ENCODE measurements at places on chromosomes 12 and 14. TPM values are rescaled to one million over a fixed set of nuclear protein-coding genes. Genes with fewer than 3 reads are reported as not detected.

KLHL33 gene
- total RNA-seq, result 1.2 TPM

AMN gene
- total RNA-seq, result 11.8 TPM

CDCA4 gene
- 15.2 TPM for total RNA-seq

CLEC2B gene
- total RNA-seq, result 35.6 TPM

GRCh38 chr12:25286837-25287236, 36.1 kb upstream of the KRAS start:
- H3K4me1 ChIP-seq, result no peaks in the 10 kb centered on the region
- no peak for DNase-seq
- no peaks in the 10 kb centered on the region for H3K27me3 ChIP-seq
- no peak overlapping the region for H3K4me3 ChIP-seq
- H3K27ac ChIP-seq, result no peak overlapping the region

GRCh38 chr14:101797856-101798255, 36.3 kb downstream of the PPP2R5C start:
- H3K4me1 ChIP-seq, result no peaks in the 10 kb centered on the region
- H3K27ac ChIP-seq, result no peak overlapping the region
- H3K27me3 ChIP-seq, result no peaks in the 10 kb centered on the region
- H3K4me3 ChIP-seq, result no peak overlapping the region

DNA sequence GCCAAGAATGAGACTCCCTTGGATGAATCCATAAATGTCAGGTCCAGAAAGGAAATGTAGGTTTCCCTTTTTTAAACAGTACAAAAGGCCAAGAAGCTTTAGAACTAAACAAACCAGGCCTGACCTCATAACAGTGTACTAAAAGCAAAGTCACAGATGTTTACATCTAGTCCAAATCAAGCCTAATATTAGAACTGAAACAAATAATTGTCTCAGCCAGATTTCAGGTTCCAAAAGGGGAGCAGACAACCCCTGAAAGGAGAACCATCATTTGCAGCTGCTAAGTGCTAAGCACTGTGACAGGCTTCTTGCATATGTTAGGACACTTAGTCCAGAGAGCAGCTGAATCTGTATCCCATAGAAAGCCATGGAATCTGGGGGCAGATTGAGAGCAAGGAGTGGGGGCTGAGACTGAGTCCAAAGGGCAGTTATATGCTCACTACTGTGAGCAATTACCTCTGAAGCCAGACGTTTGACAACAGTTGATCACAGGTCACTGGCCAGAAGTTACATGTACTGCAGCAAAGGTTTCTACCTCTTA, 90.1 kb downstream of the STXBP6 start:
- H3K27me3 ChIP-seq, result no peaks in the 10 kb centered on the region
- no peak overlapping the region for H3K4me3 ChIP-seq
- H3K36me3 ChIP-seq, result no peaks in the 10 kb centered on the region
- no peak for DNase-seq
- H3K4me1 ChIP-seq, result peaks cover 36% of the 10 kb centered on the region

GRCh38 chr14:37972941-37973887, 234.5 kb upstream of the SSTR1 start:
- no peak overlapping the region for H3K4me3 ChIP-seq
- H3K27ac ChIP-seq, result no peak overlapping the region
- no peaks in the 10 kb centered on the region for H3K36me3 ChIP-seq

DNA sequence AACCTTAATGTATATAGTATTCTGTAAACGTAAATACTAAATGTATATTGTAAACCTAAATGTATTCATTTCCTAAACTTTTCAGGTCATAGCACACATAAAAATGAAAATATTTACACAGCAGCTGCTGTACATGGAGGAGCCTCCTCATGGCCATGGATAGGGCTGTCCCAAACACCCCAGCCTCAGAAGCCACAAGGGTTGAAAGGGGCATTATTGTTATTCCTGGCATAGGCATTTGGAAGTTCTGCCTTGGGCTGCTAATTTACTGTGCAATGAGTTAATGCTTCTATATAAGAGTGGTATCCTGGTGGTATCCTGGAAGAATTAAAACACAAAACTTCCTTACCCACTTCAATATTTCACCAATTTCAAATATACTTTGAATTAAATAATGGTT, 159.4 kb downstream of the SLC5A8 start:
- no peaks in the 10 kb centered on the region for H3K27me3 ChIP-seq
- no peak overlapping the region for H3K27ac ChIP-seq
- no peak overlapping the region for H3K4me3 ChIP-seq

GRCh38 chr14:88995437-88996198, 171.2 kb downstream of the TTC8 start:
- H3K27me3 ChIP-seq, result no peaks in the 10 kb centered on the region
- H3K4me3 ChIP-seq, result no peak overlapping the region
- no peaks in the 10 kb centered on the region for H3K4me1 ChIP-seq
- H3K27ac ChIP-seq, result no peak overlapping the region
- peak; percentile 91 for DNase-seq

Data from vagina (tissue), 2 donors.